Neural crest cell (in vitro differentiated cells): ENCODE measurements at places on chromosomes 7 and 10.

GRCh38 chr10:121553511-121554264, 44.6 kb downstream of the FGFR2 start:
- no peak for DNase-seq

DNA sequence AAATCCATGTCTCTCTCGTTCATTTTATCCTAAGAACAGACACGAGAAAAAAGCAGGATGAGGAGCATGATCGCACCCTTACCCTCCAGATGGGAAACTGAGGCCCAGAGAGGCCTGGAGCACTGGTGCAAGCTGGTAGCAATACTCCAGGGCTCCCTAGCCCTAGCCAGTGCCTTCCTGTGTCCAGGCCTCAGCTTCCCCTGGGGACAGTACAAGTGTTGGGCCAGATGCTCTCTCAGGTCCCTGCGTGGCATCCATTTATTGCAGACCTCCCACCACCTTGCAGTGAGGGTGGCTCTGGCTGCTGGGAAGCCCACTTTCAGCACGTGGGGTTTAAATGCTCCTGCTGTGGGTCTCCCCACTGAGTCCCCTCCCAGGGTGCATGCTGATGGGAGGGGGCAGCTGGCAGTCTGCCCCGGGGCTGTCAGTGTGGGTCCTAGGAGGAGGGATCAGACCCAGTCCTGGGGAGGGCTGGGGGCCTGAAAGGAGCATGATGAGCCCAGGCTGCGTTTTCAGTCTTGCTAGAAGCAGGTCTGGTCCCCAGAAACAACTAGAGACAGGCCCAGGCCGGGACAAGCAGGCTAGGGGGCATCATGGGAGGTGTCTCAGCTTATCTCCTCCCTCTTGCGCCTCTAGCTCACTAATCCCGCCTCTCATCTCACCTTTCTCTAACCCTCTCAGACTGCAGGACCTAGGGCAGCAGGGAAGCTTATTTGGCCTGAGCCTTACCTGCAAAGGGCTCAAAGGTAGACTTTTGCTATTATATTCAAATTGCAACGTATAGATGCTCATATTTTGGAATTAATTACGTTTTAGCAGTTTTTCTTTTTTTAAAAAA, 662 bp upstream of the PPIF start:
- DNase-seq: no peak

DNA sequence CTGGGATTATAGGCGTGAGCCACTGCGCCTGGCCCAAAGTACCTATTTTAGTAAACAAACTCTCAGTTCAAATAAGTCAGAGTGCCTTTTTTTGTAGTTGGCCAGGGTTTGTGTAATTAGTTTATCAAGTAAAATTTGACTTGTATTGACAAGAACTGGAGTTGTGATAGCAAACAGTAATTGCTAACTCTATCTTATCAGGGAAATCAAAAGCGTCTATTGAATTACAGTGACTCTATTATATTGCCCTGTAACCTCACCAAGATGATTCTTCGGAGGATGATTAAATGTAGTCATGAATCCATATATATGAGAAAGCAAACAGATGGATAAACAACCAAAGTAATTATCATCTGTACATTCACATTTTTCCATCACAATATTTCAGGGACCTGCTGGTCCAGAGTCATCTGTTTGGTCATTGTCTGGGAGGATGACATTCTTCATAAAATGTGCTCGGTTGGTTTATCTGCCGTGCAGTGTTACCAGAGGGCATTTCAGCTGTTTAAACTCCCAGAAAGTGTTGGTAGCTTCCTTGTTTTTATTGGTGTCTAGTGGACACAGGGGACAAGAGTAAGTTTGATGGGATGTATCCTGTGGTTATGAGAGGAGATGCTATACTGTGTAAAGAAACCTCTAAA, 35.6 kb downstream of the DOCK1 start:
- no peak for DNase-seq

DNA sequence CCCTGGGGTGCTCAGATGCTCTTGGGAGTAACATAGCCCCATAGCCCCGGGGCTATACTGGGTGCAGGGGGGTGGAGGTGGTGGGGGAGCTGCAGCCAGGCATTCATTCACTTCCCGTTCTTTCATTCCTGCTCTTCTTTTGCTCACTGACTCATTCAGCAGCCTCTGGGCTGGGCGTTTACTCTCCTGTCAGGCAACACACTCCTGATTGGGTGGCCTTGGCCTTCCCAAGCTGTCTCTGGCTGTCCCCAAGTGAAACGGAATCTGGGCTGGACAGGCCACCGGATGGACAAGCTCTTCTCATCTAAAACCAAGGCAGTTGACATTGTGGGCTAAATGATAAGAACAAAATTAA, 34.6 kb downstream of the CHST3 start:
- DNase-seq: no peak

GRCh38 chr10:130000918-130001317, 36.8 kb upstream of the EBF3 start:
- no peak for DNase-seq

- no peak for DNase-seq
These were observed 60.8 kb downstream of the CRTAC1 start for GRCh38 chr10:97969538-97970079.

- DNase-seq: no peak
These were observed 268.1 kb upstream of the PLPP4 start for GRCh38 chr10:120188950-120189349.

DNA sequence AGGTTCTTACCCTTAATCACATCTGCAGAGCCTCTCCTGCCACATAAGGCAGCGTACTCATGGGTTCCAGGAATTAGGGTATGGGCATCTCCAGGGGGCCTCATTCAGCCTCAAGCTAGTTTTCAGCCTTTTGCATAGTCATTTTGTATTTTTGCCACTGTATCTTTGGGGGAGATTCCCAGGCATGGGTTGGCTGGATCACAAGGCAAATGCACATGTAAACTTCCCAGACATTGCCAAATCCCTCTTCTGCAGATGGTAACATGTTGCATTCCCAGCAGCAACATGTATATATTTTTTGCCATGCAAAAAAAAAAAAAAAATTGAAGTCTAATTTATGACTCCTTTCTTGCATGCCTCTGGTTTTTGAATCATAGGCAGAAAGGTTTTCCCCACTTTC, 595.4 kb upstream of the FOXK1 start:
- DNase-seq: no peak

DNA sequence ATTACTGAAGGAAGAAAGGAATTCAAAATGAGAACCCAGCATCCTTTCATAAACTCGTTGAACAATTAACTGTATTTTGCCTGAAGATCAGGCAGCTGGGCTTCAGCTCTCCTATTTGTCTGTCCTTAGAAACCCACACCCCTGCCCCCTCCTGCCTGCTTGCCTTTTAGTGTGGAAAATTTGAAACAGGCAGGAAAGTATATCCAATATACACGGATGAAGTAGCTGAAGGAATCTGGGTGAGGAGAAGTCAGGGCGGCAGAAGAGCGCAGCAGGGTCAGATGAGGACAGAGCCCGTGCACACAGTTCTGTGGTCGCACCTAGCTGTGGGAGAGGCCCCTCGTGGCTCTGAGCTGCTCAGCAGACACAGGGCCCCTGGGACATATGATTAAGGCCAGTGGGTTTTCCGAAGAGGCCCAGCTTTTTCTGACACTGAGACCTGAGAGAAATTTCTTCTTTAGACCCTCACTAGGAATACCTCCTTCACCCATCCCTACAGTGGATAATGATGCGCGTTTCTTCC, 87.9 kb downstream of the ACTR3B start:
- DNase-seq: no peak

GRCh38 chr10:72027498-72027897, 60.9 kb downstream of the SPOCK2 start:
- DNase-seq: no peak

DNA sequence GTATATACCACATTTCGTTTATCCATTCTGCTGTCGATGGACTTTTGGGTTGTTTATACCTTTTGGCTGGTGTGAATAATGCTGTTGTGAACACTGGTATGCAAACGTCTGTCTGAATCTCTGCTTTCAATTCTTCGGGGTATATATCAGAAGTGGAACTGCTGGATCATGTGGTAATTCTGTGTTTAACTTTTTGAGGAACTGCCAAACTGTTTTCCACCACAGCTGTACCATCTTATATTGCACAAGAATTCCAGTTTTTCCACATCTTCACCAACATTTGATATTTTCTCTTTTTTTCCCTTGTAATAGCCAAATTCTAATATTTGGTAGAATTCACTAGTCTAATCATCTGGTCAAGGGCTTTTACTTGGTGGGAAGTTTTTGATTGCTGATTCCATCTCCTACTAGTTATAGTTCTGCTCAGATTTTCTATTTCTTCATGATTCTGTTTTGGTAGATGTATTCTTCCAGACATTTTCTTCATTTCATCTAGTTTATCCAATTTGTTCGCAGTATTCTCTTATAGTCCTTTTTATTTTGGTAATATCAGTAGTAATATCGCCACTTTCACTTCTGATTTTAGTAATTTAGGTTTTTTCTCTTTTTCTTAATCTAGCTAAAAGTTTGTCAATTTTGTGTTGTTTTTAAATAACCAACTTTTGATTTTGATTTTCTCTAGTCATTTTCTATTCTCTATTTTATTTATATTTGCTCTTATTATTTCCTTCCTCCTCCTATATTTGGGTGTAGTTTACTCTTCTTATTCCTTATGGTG, 271.2 kb downstream of the ZEB1 start:
- DNase-seq: no peak

- DNase-seq: no peak
These were observed 50.0 kb upstream of the SHH start for GRCh38 chr7:155862123-155862892.

GRCh38 chr10:50420196-50420595, 168.9 kb upstream of the ASAH2 start:
- DNase-seq: no peak

- DNase-seq: no peak
These were observed 1073.4 kb downstream of the LRMDA start for GRCh38 chr10:76504823-76505222.

GRCh38 chr7:90596671-90597562, 796 bp downstream of the CDK14 start:
- no peak for DNase-seq

DNA sequence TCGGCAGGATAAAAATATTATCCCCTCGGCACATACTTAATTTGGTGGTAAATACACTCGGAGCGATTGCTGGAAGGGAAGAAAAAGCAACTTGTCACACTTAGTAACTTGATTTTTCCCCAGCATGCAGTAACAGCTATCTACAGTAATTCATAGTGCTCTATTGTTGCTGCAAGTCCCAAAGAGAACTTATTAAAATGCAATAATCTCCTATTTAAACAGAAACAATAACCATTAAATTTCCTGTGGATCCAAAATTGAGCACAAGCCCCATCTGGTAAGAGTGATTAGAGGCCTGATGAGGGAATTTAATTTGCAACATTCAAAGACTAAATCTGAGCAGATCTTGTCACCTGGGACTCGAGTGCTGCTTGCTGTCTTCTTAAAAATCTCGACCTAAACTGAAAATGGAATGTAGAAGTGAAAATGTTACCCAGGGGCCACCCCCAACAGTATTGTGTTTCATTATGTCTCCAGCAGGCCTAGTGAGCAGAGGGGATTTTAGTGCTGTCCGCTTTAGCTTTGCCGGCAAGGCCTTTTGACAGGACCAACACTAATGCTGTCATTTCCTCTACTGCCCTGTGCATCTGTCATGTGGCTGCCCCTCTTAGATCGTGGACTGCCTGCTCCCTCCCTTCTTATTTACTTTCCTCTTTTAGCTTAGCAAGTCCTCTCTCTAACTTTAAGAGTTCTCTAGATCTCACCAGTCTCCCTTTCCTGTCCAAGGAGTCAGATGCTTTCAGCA, 639.7 kb downstream of the AUTS2 start:
- DNase-seq: no peak

- no peak for DNase-seq
These were observed 345.5 kb upstream of the POM121L12 start for GRCh38 chr7:52689912-52690311.

GRCh38 chr7:72183835-72184234, 228.3 kb downstream of the CALN1 start:
- DNase-seq: peak; percentile 7

DNA sequence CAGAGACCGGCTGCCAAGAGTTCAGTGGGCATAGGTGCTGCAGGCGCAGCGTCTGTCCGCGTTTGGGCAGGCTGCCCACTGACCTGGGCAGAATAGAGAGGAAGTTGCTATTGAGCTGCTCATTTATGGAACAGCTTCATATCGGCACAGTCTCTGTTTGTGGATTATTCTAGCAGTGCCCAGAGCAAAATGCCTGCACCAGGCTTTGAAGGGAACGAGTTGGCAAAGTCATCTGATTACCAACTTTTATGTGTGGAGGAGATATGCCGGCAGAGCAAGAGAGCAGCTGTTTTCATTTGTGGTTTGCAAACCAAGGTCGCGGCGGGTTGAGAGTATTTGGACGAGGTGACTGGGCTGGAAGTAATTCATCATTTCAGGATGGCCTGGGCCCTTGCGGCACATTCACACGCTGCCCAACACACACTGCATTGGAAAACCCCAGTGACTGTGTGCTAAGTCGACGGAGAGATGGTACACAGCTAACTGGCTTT, 228.5 kb downstream of the TCERG1L start:
- no peak for DNase-seq

GRCh38 chr7:91435381-91436059, 171.3 kb downstream of the FZD1 start:
- no peak for DNase-seq

GRCh38 chr10:114726820-114727271, 68.8 kb upstream of the ABLIM1 start:
- no peak for DNase-seq

GRCh38 chr7:46649876-46650275, 728.8 kb upstream of the IGFBP3 start:
- DNase-seq: no peak

- DNase-seq: no peak
These were observed 14.3 kb downstream of the EIF4EBP2 start for GRCh38 chr10:70418229-70418628.

DNA sequence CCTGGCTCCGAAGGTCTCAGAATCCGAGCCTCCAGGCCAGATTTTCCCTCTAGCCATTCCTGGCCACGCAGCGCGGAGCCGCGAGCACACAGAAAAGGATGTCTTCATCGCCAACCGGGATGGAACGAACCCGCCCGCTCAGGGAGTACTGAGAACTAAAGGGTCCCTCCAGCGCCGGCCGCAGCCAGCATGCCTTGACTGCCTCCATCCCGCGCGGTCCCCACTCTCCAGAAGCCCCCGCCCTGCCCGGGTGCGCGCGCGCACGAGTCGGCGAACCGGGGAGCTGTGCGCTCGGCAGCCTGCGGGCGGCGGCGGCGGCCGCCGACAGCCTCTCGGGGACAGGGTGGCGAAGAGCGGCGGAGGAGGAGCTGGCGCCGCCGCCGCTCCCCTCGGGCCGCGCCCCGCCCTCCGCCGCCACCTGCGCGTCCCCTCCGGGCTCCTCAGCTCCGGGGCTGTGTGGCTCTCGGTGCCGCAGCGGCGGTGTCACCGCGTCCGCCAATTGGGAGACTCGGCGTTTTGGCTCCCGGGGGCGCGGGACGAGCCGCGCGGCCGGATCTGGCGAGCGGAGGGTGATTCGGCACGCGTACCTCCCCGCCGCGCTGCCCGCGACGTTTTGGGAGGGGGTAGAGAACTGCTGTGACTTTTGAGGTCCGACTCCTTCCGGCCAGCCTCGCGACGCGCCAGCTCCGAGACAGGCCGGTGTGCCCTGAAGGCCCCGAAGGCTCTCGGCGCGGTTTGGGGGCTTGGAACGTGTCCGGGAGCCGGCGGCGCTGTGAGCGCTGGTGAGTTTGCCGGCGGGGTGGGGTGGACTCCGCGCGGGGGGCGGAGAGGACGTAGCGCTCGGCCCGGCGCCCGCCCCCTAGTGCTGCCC, 453 bp upstream of the GALNT17 start:
- DNase-seq: peak; percentile 71

GRCh38 chr10:69662173-69662877, 32.3 kb downstream of the FAM241B start:
- DNase-seq: no peak

GRCh38 chr7:32026083-32026425, 44.2 kb downstream of the PDE1C start:
- DNase-seq: no peak
